ENCODE measurements at places on chromosomes 16 and 17. TPM values are rescaled to one million over a fixed set of nuclear protein-coding genes. Genes with fewer than 3 reads are reported as not detected.

DNA sequence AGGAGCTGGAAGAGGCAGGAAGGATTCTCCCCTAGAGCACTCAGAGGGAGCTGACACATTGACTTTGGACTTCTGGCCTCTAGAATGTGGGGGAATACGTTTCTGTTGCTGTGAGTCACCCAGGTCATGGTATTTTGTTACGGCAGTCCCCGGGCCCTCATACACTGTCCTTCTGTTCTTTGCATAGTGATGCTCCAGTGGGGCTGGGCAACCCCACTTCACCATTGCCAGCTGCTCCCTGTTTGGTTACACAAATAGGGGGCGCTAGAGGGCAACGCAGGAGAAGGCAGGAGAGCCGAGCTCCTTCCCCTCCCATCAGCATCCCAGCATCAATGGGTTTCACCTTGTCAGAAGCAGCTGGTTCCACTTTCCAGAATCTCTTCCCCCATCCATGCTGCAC, 257.7 kb upstream of the FOXF1 start:
- no peak for DNase-seq

PMFBP1 gene
- 2.5 TPM for polyA plus RNA-seq

GLG1 gene
- 153 TPM for polyA plus RNA-seq

DPEP2 gene
- polyA plus RNA-seq, result 1.0 TPM

GAS2L2 gene
- not detected for polyA plus RNA-seq

DNA sequence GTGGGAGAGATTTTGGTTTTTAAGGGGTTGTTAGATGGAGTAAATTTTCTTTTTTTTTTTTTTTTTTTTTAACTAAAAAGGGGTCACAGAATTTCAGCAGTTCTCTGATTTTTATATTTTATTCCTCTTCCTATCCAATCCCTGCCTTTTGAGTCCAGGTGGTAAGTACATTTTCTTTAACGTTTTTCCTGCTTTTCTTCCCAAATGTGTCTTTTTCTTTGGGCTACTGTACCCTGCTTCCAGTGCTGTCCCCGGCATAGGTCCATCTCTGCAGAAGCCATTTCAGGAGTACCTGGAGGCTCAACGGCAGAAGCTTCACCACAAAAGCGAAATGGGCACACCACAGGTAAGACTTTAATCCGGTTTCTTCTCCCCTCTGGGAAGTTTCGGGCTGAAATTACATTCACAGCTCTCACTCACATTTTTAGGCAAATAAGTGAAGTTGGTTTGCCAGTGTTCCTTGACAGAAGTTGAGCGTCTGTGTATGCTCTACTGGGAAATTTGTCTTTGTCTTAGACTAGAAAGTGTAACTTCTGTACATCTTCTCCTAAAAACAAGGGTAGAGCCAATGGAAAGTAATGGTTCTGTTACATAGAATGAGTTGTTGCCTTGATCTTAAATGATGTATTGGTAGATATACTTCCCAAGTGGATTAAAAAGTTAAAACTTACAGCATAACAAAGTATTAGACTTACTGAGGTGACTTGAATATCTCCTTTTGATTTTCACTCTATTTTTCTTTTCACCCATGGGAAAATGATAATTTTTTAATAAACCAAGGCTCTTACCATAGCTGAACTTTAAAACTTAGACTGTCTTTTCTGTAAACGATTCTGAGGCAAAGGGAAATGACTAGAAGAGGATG, 54.5 kb downstream of the TUBD1 start:
- DNase-seq, result no peak

GRCh38 chr17:80817321-80817845, 174.3 kb upstream of the CHMP6 start:
- no peak for DNase-seq

KRT33B gene
- polyA plus RNA-seq, result not detected

KRTAP9-2 gene
- polyA plus RNA-seq, result not detected

ZFHX3 gene
- 18.9 TPM for polyA plus RNA-seq

- no peak for DNase-seq
These were observed 7.5 kb downstream of the MYH3 start for GRCh38 chr17:10649602-10650001.

- DNase-seq, result no peak
These were observed 7.5 kb upstream of the TMEM170A start for GRCh38 chr16:75471723-75472633.

DNA sequence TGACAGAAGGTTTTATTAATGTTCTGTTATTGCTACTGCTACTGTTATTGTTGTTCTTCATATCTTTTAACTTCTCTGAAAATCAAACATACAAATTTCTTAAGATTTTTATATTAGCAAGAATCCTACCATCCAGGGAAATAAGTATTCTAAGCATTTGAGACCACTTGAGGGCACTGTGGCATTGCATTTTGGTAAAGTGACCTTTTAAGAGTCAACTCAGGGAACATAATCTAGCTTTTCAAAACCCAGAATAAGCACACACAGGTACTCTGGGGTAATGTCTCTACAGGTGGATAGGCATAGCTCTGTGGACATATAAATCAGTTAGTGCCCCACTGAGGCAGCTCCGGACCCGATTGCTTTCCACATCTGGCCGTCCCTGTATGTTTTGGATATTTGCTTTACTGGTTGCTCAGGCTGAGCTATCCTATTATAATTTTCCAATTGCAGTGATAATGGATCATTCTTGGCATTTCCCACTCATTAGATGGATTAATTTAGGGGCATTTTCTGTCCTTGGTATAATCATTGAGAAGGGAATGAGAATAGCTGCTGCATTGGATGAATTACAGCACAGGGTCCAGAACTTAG, 1425.1 kb upstream of the CDH8 start:
- peak; percentile 18 for DNase-seq

FOXF1 gene
- polyA plus RNA-seq, result 0.04 TPM

DNA sequence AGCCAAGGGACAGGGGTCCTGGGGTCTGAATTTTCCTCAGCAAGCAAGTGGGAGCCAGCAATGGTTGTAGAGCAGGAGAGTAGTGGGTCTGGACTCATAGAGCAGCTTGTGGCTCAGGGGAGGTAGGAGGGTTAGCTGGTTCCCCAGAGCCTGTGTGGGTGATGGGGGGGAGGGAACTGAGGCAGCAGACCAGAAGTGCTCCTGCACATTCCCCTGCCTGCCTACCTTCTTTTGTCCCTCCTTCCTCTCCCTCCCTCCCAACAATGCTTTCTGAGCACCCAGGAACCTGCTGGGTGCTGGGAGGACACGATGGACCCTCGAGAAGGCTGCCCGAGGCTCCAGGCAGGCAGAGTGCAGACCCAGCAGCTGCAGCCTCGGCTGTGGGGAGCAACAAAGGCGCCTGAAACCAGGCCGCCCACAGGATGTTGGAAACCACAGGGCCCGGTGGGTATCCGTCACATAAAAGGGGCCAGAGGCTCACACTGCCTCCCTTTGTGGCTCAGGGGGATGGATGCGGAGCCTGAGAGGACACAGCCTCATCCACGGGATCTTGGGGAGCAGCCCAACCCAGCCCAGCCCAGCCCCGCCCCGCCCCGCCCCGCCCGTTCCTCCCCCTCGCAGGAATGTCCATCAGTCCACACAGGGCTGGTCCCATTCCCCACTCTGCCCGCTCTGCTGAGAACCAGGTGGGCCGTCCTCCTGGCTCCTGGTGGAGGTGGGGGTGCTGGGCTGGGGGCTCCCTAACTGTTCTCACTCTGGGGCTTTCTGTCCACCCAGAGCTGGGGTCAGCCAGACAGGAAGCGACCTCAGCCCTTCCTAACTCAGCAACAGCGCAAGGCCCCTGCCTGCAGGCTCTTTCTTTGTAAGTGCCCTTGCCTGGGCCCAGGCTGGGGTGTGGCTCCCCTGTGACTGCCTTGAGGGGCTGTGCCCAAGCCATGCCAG, 1.7 kb upstream of the NLRC3 start:
- no peak for DNase-seq

PRR29 gene
- 2.9 TPM for polyA plus RNA-seq

DNA sequence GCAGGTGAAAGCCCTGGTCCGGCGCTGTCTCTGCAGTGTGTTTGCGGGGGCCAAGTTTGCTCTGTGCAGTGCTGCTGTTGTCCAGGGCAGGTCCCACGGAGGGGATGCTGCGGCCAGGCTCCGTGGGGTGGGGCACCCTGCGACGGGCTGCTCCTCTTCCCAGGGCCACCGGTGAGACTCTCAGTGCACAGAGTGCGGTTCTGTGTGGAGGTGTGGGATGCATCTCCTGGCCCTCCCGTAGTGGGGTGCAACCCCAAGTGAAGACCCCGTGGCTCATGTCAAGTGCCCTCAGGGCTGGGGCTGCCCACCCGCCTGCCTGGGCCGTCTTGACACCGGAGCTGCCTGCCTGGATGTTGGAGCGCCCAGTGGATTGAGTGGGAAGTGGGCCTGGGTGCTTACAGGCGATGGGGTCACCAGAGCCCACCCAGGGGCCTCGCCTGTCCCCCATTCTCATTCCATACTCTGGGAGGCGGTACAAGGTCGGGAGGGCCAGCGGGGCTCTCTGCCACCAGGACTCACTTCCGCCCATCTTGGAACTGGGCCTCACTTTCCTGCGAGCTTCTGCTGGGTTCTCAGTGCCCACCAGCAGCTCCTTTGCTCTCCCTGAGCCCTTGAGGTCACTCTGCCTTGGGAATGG, 119.9 kb downstream of the BANP start:
- no peak for DNase-seq

DNA sequence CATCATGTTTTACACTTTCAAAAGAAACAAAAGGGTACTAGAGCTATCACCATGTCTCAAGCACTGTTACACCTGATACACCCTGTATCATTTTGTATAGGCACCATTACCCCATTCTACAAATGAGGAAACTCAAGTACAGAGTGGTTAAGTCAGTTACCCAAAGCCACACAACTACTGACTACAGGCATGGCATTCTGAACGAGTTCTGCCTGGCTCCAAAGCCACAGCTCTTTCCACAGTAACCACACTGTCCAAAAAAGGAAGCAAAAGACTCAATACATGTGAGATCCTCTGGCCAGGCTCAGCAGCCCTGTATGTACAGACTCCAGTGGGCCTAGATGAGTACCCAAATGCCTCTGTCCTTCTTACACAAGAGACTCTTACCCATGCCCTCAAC, 4.7 kb downstream of the DYNC1LI2 start:
- no peak for DNase-seq

GRCh38 chr17:76446449-76447231, 6.3 kb downstream of the UBE2O start:
- DNase-seq, result no peak

GRCh38 chr17:79887451-79887991, 48.3 kb upstream of the CBX4 start:
- DNase-seq, result no peak
